Suppressor macrophage treated with lipopolysaccharide for 4 hours (primary cell): ENCODE measurements at places on chromosomes 7 and 10.

DNA sequence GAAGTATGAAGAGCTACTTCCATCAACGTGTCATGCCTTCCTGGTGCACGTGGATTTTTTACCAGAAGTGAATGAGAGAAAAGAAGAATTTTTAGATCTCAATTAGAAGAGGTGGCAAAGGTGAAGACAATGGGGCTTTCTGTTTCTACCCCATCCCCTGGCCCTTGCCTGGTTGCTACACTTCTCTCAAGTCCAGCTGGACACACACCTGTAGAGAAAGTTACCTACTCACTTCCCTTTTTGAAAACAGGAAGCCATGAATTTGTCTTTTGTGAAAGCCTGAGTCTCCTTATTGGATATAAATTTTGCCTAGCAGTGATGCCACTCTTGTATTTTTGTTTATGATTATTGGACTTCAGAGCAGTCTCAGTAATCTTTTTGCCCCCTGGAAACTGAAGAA lies 142.9 kb upstream of the AKR1E2 start:
- no peak for DNase-seq

GRCh38 chr7:132485600-132486273 lies 90.5 kb downstream of the PLXNA4 start:
- no peak for DNase-seq

GRCh38 chr10:108303149-108303548 lies 1138.6 kb upstream of the SORCS1 start:
- peak; percentile 3 for DNase-seq

DNA sequence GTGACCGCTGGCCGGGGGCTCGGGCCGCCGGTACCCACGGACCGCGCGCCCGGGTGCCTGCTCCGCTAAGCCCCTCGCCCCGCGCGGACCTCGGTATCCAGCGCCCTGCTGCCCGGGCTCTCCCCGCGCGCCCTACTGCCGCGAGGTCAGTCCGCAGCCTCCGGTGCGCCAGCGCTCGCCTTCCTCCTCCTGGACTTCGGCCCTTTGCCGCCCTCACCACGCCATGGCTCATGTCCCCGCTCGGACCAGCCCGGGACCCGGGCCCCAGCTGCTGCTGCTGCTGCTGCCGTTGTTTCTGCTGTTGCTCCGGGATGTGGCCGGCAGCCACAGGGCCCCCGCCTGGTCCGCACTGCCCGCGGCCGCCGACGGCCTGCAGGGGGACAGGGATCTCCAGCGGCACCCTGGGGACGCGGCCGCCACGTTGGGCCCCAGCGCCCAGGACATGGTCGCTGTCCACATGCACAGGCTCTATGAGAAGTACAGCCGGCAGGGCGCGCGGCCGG lies 483 bp downstream of the GDF10 start:
- DNase-seq, result no peak

DNA sequence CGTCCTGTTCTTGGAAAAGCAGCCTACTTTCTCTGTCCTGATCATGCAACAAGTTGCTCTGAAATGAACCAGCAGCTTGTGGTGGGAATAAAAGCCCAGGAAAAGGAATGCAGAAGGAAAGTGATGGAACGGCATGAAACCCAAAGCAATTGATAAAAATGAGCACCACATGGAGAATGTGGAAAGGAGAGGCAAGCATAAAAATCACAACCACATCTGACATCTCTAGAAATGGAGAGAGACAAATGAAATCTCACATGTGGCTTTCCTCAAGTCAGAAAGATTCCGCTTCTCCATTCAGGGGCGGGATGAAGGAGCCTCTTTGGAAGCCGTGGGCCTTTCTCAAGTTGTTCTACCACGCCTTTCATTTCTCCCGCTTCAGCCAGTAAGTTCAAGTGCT lies 631.7 kb upstream of the GALNT17 start:
- no peak for DNase-seq

DNA sequence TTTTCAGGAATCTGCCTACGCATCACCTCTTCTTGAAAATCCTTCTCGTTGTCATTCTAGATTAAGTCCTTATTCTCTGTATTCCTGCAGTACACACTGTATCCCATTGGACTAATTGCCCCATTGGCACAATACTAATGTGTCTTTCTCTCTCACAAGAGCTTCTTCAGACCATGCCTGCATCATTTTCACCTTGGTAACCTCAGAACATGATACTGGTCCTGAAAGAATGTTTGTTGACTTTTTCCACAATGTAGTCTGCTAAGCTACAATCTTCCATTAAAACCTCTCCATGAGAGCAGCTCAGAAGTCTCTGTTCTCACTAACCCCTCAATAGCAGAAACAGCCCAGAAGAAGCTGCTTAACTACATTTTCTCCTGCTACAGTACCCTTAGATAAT lies 270.7 kb downstream of the PCDH15 start:
- DNase-seq, result no peak

DNA sequence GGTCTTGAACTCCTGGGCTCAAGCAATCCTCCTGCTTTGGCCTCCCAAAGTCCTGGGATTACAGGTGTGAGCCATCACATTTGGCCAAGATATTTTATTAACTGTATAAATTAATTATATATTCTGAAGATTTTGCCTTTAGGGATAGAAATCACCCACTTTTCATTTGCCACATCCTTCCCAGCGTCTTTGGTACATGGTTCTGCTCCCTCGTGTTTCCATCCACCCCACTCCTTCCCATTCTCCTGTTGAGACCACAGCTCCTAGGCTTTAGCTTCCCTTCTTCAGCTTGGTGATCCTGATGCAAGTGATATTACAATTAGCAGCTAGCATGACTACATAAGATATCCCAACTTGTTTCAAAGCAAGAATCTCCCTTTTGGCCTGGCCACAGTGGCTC lies 8.4 kb downstream of the CPA1 start:
- no peak for DNase-seq

DNA sequence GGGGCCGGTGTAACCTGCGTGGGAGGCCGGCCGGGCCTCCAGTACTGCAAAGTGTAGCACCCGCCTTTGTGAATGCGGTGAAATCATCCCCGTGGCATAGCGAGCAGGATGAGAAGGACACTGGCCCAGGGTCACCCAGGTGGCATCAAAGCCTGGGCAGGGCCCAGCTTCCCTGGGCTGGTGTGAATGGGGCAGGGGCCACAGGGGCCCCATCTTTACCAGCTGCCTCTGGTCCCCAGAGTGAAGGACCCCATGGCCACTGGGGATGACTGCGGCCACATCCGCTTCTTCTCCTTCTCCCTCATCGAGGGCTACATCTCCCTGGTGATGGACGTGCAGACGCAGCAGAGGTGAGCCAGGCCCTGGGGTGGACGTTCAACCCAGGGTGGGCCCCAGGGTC lies 53.8 kb downstream of the RCC1L start:
- no peak for DNase-seq

GRCh38 chr7:151954866-151955820 lies 1.1 kb upstream of the GALNTL5 start:
- DNase-seq, result no peak

DNA sequence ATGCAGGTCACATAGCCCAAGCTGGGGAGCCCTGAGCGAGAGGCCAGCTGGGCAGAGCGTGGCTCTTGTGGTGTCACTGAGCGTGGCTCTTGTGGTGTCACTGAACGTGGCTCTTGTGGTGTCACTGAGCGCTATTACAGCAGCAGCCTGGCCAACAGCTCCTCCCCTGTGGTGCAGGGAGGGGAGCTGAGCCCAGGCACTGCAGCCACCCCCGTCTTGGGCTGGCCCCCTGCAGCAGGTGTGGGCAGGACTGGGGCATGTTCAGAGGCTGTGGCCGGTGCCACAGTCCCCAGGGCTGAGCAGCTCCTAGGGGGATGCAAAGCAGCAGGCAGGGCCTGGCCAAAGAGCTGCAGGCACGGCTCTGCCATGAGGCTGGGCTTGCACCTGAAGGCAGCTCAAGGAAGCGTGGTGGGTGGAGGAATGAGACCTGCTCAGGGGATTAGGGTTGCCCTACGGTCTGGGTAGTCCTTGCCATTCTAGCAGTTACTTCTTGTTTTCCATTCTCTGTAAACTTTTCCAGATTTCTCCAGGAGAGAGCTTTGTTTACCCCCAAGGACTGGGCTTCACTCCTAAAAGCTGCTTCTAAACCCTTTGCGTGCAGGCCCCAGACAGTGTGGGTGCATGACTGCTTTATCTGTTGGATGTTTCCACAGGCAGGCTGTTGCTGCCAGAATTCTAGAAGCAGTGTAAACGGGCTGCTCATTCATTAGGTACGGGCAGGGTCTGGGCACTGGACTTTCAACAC lies 29.2 kb downstream of the ZNF783 start:
- no peak for DNase-seq

DNA sequence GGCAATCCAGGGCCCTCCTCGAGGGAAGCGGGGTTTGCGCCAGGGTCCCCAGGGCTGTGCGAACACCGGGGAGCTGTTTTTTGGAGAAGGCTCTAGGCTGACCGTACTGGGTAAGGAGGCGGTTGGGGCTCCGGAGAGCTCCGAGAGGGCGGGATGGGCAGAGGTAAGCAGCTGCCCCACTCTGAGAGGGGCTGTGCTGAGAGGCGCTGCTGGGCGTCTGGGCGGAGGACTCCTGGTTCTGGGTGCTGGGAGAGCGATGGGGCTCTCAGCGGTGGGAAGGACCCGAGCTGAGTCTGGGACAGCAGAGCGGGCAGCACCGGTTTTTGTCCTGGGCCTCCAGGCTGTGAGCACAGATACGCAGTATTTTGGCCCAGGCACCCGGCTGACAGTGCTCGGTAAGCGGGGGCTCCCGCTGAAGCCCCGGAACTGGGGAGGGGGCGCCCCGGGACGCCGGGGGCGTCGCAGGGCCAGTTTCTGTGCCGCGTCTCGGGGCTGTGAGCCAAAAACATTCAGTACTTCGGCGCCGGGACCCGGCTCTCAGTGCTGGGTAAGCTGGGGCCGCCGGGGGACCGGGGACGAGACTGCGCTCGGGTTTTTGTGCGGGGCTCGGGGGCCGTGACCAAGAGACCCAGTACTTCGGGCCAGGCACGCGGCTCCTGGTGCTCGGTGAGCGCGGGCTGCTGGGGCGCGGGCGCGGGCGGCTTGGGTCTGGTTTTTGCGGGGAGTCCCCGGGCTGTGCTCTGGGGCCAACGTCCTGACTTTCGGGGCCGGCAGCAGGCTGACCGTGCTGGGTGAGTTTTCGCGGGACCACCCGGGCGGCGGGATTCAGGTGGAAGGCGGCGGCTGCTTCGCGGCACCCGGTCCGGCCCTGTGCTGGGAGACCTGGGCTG lies 26.0 kb downstream of the PRSS2 start:
- no peak for DNase-seq

DNA sequence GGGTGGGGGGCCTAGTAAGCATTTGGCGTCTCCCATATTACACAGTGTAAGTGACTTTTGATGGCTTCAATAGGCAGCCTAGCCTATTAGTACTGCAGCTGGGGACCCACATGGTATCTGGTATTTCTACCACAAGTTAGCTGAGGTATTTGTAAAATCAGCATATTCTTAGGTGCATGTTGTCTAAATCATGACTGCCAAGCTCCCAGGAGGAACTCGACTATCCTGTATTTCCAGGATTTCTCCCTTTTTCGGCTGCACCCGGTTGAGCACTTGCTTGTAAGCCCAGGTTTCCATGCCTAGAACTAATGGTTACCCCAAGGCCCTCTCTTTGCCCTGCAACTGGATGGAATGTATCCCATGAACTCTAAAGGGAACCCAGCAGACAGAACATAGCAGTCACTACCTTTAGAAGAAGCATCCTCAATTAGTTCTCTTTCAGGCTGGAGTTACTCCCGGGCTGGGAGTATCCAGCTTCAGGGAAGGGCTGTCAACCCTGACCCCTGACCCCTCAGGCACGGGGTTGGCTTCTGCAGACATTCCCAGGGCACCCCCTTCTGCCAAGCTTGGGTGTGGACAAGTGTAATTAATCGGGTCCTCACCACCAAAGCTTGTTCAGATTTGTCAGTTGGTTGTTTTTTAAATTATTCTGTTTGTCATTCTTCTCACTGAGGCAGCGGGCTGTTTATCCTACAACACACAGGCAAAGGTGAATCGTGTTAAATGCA lies 90.3 kb upstream of the PARD3 start:
- no peak for DNase-seq

DNA sequence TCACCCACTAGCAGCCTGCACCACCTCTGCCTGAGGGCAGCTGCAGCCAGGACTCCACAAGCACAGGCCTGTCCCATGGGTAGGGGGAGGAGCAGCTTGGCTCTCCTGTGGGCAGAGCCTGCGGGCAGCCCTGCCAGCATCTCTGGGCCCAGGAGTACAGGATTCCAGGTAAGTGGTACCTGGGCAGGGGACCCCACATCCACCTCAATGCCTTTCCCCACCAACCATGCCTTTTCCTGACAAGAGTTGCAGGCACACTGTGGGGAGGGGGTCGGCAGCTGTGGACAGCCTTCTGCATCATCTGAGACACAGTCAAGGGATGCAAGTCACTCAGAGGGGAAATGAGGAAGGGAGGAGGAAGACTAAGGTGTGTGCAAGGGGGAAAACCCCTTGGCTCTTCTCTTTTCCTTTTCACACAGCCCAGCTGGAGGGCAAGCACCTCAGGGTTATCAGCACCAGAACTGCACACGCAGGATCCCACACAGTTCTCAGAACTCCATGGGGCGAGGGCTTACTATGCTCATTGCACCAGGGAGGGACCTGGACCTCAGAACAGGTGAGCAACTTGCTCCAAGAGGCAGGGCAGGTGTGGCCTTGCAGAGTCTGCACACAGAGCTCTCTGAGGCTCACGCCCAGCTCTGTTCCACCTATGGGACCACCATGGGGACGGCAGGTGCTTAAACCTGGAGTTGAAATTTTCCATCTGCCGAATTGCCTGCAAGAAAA lies 16.5 kb upstream of the ANTXRL start:
- DNase-seq, result no peak

DNA sequence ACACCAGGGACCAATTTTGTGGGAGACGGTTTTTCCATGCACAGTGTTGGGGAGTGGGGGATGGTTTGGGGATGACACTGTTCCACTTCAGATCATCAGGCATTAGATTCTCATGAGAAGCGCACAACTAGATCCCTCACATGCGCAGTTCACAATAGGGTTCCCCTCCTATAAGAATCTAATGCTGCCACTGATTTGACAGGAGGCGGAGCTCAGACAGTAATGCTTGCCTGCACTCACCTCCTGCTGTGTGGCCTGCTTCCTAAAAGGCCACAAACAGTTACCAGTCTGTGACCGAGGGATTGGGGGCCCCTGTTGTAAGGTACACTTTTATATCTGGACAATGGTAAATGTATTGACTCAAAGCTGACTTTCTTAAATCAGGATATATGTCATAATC lies 45.6 kb upstream of the TRIL start:
- no peak for DNase-seq

- no peak for DNase-seq
Measured at GRCh38 chr10:33136781-33137180, 178.8 kb upstream of the ITGB1 start.

DNA sequence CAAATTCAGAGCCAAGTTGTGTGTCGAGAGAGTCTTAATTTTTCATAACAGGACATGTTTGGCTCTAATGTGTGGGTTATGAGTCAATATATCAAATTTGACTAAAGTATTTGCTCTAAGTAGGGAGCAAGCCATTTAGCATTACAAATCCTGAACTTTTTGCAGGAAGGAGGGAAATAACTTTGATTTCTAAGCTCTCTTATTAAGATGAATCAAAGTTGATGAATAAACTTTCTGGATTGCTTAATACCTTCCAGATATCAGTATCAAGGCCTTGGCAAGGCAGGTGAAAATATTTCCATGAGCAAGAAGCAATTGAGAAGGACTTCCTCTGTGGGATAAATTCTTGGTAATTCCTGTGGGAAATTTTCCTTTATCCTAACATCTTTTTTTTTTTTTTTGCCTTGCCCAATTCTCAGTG lies 258.8 kb downstream of the AHR start:
- DNase-seq, result no peak

GRCh38 chr7:56213574-56213973 lies 97.4 kb upstream of the NUPR2 start:
- no peak for DNase-seq
